ENCODE measurements at places on chromosomes 7 and 10.

GRCh38 chr7:149870701-149871483 is 2.9 kb upstream of the ATP6V0E2 start:
- DNase-seq = no peak

DNA sequence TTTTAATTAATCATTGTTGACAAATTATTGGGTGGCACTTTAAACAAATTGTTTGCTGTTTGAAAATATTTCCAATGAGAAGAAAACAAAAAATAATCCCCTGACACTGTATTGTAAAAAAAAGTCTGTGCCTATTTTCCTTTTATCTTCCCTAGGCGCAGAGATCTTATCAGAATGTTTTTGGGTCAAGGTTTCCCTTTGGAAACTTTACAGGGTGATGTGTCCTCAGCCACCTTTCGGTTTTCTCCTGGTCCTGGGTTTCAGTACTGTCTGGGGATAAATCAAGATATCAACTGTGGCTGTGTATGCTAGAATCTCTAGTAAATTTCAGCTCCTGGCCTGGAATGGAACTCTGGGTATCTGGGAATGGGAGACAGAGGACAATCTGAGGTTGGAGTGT is 1.4 kb downstream of the ZNF107 start:
- no peak for DNase-seq

GRCh38 chr10:74021248-74022055 is 23.5 kb downstream of the VCL start:
- DNase-seq = no peak

- no peak for DNase-seq
These were observed 41.4 kb upstream of the PITRM1 start for GRCh38 chr10:3213758-3214515.

Data from retinal pigment epithelial cell (primary cell).